Left lung (tissue), 14 donors: ENCODE measurements at places on chromosomes 12 and 14.

- no peak for DNase-seq
- H3K27me3 ChIP-seq, result peaks cover 27% of the 10 kb centered on the region
- H3K27ac ChIP-seq, result no peak overlapping the region
- H3K36me3 ChIP-seq, result no peaks in the 10 kb centered on the region
- H3K4me3 ChIP-seq, result peak overlapping the region; percentile 61
- peaks cover 15% of the 10 kb centered on the region for H3K4me1 ChIP-seq
Measured at GRCh38 chr12:52038447-52038846, 12.8 kb upstream of the NR4A1 start.

DNA sequence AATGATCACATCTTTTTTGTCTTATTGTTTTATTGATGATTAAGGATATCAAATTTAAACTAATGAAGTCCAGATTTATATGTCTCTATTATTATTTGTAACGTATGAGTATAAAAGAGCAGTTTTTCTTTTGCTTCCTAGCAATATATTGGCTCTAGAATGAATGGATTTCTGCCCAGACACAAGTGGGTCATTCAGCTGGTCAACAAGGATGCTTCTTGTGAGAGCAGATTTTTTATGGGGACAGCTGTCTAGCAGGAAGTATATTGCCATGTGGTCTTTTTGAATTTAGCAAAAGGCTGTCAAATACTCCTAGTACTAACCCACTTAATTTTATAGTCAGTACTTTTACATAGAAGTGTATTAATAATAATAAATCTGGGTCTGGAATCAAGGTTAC lies 1071.1 kb upstream of the FLRT2 start:
- H3K27me3 ChIP-seq, result no peaks in the 10 kb centered on the region
- no peak for DNase-seq
- no peak overlapping the region for H3K27ac ChIP-seq
- H3K4me1 ChIP-seq, result no peaks in the 10 kb centered on the region
- no peaks in the 10 kb centered on the region for H3K36me3 ChIP-seq
- H3K4me3 ChIP-seq, result no peak overlapping the region

DNA sequence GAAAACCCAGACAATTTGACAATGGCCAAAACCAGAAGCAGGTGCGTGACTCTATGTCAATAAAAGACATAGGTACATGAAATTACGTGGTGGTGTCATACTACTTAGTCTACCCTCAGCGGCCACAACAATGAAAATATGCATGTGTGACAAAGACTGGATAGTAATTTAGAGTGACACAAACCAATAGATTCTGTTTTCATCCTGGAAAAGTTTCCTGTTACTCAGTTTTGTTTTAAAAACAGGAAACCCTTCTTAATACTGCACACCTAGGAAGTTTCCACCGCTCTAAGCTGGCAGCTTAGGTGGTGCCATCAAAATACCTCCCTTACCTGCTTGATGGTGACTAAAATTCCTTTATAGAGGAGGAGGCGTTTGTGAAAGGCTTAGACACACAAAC lies 15.1 kb downstream of the POU6F1 start:
- no peak overlapping the region for H3K27ac ChIP-seq
- H3K27me3 ChIP-seq, result no peaks in the 10 kb centered on the region
- H3K4me1 ChIP-seq, result no peaks in the 10 kb centered on the region
- no peak for DNase-seq

- H3K4me3 ChIP-seq, result no peak overlapping the region
- no peak overlapping the region for H3K27ac ChIP-seq
- H3K4me1 ChIP-seq, result no peaks in the 10 kb centered on the region
Measured at GRCh38 chr12:73714655-73715054, 823.0 kb upstream of the ATXN7L3B start.

DNA sequence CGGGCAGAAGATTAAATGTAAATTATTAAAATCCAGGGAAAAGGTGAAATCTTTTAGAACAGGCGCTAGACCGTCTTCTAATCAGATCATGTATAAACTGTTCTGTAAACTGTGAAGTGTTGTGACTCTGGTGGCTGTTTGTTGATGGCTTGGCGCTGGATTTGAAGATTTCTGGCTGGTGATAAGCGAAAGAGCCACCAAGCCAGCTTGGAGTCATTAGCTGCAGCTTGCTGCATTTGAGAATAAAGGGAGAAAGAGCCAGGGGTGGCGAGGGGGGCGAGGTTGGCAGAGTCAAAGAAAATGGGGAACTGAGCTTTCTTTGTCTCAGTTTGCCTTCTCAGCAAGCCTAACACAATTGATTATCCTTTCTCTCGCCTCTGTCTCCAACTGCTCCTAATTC lies 8.0 kb downstream of the SYNDIG1L start:
- no peak overlapping the region for H3K27ac ChIP-seq
- H3K36me3 ChIP-seq, result no peaks in the 10 kb centered on the region
- peaks cover 37% of the 10 kb centered on the region for H3K27me3 ChIP-seq
- no peak overlapping the region for H3K4me3 ChIP-seq
- no peak for DNase-seq

GRCh38 chr14:69685716-69686115 lies 74.3 kb downstream of the SUSD6 start:
- H3K27ac ChIP-seq, result peak overlapping the region; percentile 77
- no peaks in the 10 kb centered on the region for H3K36me3 ChIP-seq
- H3K4me3 ChIP-seq, result no peak overlapping the region
- H3K4me1 ChIP-seq, result peaks cover 78% of the 10 kb centered on the region
- H3K27me3 ChIP-seq, result no peaks in the 10 kb centered on the region
- peak; percentile 77 for DNase-seq

DNA sequence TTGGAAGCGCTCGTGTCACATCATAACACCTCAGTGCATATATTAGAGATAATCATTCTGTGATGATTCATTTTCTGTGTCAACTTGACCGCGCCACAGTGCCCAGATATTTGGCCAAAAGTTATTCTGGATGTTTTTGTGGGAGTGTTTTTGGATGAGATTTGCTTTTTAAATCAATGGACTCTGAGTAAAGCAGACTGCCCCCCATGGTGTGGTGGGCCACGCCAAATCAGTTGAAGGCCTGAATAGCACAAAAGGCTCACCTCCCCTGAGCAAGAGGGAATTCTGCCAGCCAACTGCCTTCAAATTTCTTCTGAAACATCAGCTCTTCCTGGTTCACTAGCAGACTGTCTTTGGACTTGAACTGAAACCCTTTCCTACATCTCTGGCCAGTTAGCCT lies 24.6 kb upstream of the MAP3K9 start:
- no peaks in the 10 kb centered on the region for H3K36me3 ChIP-seq
- no peaks in the 10 kb centered on the region for H3K27me3 ChIP-seq
- H3K4me1 ChIP-seq, result no peaks in the 10 kb centered on the region
- H3K27ac ChIP-seq, result no peak overlapping the region
- DNase-seq, result no peak
- H3K4me3 ChIP-seq, result no peak overlapping the region

DNA sequence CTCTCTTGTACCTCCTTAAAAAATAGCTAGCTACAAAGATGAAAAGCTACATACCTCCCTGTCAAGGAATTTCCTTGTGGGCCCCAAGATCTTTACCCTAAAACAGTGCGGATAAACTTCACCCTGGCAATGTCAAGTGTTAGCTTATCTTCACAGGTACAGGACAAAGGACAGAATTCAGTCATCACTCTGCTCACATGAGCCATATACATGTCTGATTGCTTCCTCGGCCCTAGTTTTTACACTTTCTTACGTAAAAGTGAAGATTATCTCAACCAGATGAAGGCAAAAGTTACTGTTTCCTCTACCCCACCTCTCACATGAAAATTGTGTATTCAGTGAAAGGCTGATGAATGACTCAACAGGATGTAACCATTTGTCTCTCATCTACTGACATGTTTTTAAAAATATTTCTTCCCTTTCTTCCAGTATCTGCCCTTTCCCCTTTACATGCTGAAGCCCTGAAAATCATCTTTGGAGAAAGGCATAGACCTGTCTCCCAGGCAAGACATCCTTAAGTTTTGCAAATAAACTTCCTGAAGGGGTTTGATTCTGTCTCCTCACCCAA lies 890.1 kb downstream of the GALC start:
- no peak overlapping the region for H3K4me3 ChIP-seq
- H3K27ac ChIP-seq, result no peak overlapping the region
- no peaks in the 10 kb centered on the region for H3K4me1 ChIP-seq
- H3K27me3 ChIP-seq, result no peaks in the 10 kb centered on the region
- DNase-seq, result no peak
- H3K36me3 ChIP-seq, result no peaks in the 10 kb centered on the region
